ENCODE measurements at places on chromosomes 3 and 15. TPM values are rescaled to one million over a fixed set of nuclear protein-coding genes. Genes with fewer than 3 reads are reported as not detected.

- DNase-seq = no peak
These were observed 8.5 kb upstream of the IREB2 start for GRCh38 chr15:78429477-78429876.

Gene SEC22A
- 6.9 TPM for total RNA-seq

Gene ADGRG7
- total RNA-seq = not detected

GRCh38 chr3:150264561-150265279 lies 143.4 kb upstream of the TSC22D2 start:
- no peak for DNase-seq

Gene SPTSSB
- not detected for total RNA-seq

GRCh38 chr3:71930056-71930991 lies 145.4 kb upstream of the PROK2 start:
- DNase-seq = no peak

Gene GTF2E1
- 11.3 TPM for total RNA-seq

Gene LDHAL6B
- not detected for total RNA-seq

Gene CDC25A
- 0.58 TPM for total RNA-seq

DNA sequence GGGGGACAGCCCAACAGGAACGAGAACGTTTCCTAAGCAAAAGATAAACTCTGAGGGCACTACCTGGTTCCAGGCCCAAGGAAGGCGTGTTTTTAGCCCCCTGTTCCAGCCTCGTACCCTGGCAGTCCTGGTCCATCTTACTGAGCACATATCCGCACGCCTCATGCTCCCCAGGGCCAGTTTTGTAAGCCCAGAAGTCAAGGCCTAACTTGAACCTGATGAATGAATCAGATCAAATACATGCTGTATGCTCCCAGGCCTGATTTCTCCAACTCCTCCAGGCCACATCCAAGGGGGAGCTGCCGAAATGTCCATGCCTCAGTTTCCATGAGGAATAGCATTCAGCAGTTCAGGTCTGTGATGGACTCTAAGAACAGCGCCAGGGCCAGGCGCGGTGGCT lies 14.3 kb upstream of the DOCK3 start:
- DNase-seq = no peak

DNA sequence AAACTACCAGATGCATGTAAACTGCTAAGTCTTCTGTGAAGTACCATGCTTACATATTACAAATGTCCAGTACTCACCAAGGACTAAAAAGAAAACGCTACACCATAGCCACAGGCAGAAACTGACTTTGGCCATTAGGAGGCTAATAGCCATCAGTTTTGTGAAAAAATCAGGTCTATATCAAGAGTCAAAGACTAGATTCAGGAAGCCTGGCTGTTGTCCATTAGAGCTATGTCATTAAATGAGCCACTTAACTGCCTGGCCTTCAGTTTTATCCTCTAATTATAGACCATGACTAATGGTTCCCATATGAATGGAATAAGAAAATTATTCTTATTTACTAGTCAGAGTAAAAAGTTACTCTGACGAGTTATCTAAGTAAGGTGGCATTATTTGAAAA lies 144.1 kb downstream of the VPS13C start:
- DNase-seq = no peak

Gene OIP5
- total RNA-seq = 1.5 TPM

DNA sequence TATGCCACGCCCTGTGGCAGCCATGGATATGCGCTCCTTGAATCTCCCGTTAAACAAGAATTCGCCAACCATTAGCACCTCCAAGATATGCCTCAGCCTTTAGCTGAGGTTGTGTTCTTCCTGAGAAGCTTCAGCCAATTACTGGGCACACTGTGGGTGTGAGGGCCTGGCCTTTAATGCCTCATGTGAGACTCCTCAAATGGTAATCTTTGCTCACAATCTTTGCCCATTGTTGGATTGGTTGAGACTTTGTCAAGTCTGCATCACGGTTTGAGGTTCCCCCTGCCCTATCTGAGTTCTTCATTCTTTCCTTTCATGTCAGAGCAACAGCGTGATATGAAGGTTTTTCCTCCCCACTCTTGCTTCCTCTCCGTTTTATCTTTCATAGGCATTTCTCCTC lies 108.1 kb upstream of the CCDC54 start:
- DNase-seq = no peak

- DNase-seq = no peak
These were observed 4.4 kb upstream of the ZNF609 start for GRCh38 chr15:64455961-64456371.

GRCh38 chr15:36658312-36658711 lies 78.9 kb downstream of the CDIN1 start:
- no peak for DNase-seq

DNA sequence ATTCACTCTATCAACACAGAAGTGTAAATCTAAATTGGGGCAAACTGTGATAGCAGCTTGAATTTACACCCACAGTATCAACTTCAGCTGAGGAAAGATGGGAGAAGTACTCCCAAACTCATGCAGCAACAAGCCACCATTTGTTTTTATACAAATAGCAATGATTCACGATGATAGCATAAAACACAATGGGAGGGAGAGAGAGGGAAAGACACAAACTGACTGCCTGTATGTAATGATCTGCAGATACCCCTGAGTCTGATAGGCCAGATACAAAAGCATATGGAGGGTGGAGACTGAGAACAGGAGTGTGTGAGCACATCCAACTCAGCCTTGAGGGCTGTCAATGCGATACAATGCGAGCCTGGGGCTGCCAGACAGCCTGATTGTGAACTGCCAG lies 79.2 kb downstream of the CNTN3 start:
- no peak for DNase-seq

Gene EOMES
- total RNA-seq = not detected

GRCh38 chr3:55362210-55362960 lies 124.7 kb downstream of the WNT5A start:
- DNase-seq = no peak

Gene POTEB
- total RNA-seq = not detected

- no peak for DNase-seq
These were observed 179.4 kb downstream of the GHSR start for GRCh38 chr3:172268868-172269267.

Gene ACKR2
- 1.6 TPM for total RNA-seq

DNA sequence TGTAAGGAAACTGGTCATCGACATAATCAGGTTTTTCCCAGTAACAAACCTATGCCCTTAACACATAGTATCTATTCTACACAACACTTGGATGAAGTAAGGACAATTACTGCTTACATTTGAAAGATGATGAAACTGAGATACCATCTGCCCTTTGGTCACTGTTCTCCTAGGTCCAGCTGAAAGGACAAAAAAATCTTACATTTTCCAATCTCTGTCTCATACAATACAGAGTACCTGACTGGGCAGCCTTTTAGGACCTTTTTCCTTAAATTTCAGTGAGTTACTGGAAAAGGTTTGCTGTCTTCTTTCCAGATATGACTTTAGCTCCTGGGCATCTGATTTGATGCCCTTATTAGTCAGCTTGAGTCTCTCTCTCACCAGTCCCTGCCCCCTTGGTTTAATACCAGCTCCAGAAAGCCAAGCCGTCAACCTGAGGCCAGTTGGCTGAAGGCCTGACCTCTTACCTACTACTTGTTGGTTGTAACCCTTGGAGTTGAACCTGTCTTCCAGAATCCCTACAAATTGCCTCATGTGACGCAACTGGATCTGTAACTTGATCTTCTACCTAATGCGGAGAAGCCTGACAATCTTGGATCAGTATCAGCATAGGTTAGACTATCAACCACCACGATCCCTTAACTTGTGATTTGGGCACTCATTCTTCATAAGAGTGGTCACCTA lies 355.3 kb upstream of the ZNF385D start:
- no peak for DNase-seq

Gene PLSCR2
- not detected for total RNA-seq

Gene ZNF385D
- 7.1 TPM for total RNA-seq

DNA sequence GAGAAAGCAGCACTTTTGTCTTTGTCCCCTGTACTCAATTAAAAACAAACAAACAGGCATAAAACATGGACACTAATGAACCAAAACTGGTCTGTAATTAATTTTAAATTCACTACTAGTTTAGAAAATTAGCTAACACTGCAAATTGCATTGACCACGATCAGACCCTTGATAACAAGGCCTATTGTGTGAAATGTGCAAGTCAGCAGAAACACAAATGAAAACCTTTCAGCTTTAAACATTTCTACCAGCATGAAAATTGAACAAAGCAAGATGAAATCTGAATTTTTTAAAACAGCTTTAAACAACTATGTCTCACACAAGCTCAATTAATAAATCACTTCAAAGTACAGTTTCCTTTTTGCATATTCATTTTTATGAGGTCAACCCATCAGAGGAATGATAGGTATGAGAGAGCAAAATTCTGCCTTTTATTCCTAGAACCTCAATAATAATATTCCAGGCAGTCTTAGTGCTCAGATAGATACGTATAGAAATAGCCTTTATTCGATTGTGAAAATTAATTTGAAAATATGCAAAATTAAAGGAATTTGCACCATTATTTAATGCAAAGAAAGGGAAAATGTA lies 27.0 kb upstream of the CHMP2B start:
- no peak for DNase-seq

Gene NDN
- 26.3 TPM for total RNA-seq

- DNase-seq = no peak
These were observed 53.0 kb downstream of the STARD5 start for GRCh38 chr15:81270781-81271491.

Gene RASGRP1
- 0.10 TPM for total RNA-seq

Gene RHCG
- not detected for total RNA-seq

GRCh38 chr15:41501191-41501917 lies 7.7 kb downstream of the ITPKA start:
- no peak for DNase-seq

Gene GPR27
- total RNA-seq = 0.93 TPM

Gene HEMK1
- total RNA-seq = 16.2 TPM

Gene SOX14
- not detected for total RNA-seq
